ENCODE measurements at places on chromosomes 3 and 15. TPM values are rescaled to one million over a fixed set of nuclear protein-coding genes. Genes with fewer than 3 reads are reported as not detected.

Gene AADAC
- not detected for total RNA-seq

GRCh38 chr15:26873846-26874245 lies 7.0 kb downstream of the GABRA5 start:
- no peak overlapping the region for H3K27ac ChIP-seq
- H3K36me3 ChIP-seq = no peaks in the 10 kb centered on the region
- H3K27me3 ChIP-seq = peaks cover 12% of the 10 kb centered on the region
- no peaks in the 10 kb centered on the region for H3K4me1 ChIP-seq

DNA sequence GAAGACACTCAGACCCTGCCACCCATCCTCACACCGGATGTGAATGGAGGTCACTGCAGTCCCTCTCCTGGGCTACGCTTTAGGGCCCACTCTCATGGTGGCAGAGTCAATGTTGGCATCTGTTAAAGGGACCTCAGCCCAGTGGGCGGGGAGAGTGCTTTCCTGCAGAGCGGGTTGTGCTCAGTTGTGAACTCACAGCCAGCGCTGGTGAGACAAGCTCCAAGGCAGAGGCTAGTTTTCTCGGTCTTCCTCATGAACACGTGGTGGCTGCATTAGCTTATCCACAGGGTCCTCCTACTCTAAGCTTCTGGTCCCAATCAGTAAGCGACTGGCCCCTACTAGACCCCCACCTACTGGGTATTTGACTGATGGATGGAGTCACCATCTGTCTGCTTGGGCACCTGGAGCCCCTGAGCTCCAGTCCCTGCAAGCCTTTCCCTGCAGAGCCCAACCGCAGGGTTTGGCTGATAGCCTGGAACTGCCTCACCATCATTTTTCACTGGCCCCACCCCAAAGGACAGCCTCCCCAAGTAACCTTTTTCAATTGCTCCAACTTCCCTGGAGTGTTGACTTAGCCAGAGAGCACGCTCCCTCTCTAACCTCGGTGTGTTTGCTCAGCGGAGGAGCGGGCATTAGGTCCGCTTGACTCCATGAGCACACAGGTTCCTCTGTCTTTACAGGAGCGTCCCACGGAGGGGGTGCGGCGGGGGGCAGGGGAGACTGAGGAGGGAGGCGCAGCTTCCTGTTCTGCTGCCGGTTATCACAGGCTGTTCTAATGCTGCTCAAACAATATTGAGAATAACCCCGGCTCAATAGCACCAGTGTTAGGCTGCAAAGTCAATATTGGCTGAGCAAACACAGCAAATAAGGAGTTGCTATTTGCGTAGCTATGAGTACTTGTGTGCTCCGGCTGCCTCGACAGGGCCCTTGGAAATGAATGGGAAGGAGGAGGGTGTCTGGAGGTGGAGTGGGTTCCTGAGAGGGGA lies 141.7 kb downstream of the RPLP1 start:
- peaks cover 7% of the 10 kb centered on the region for H3K27me3 ChIP-seq
- H3K4me3 ChIP-seq = no peak overlapping the region
- peaks cover 10% of the 10 kb centered on the region for H3K4me1 ChIP-seq
- H3K27ac ChIP-seq = peak overlapping the region; percentile 9

Gene TEX55
- total RNA-seq = not detected

DNA sequence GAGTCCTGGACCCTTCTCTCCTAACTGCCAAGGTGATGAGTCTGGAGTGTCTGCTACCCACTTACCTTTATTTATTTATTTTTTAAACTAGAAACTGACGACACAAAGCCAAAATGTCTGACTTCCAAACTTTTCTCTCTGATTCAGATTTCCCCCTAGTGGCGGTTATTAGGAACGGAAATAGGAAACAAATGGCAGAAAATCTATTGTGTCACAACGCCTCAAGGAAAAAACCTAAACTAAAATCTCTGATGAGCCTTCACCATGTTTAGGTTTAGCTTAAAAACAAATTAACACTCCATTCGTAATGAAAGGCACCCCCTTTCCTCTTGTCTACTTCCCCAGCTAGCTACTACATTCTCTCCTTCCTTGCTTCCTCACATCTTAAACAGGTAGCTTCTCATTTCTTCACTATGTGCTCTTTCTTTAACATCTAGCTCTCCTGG lies 94.0 kb upstream of the MEX3B start:
- peaks cover 6% of the 10 kb centered on the region for H3K4me1 ChIP-seq
- no peaks in the 10 kb centered on the region for H3K27me3 ChIP-seq
- H3K4me3 ChIP-seq = no peak overlapping the region
- DNase-seq = no peak
- peaks cover 17% of the 10 kb centered on the region for H3K36me3 ChIP-seq

- no peak overlapping the region for H3K27ac ChIP-seq
- peaks cover 32% of the 10 kb centered on the region for H3K36me3 ChIP-seq
- peaks cover 22% of the 10 kb centered on the region for H3K4me1 ChIP-seq
- no peaks in the 10 kb centered on the region for H3K27me3 ChIP-seq
- DNase-seq = no peak
These were observed 19.0 kb downstream of the PCYT1A start for GRCh38 chr3:196268284-196269163.

- H3K36me3 ChIP-seq = peaks cover 30% of the 10 kb centered on the region
- no peak overlapping the region for H3K4me3 ChIP-seq
- H3K27me3 ChIP-seq = no peaks in the 10 kb centered on the region
- peaks cover 28% of the 10 kb centered on the region for H3K4me1 ChIP-seq
- H3K27ac ChIP-seq = no peak overlapping the region
These were observed 107.7 kb downstream of the TCF12 start for GRCh38 chr15:57026016-57026592.

DNA sequence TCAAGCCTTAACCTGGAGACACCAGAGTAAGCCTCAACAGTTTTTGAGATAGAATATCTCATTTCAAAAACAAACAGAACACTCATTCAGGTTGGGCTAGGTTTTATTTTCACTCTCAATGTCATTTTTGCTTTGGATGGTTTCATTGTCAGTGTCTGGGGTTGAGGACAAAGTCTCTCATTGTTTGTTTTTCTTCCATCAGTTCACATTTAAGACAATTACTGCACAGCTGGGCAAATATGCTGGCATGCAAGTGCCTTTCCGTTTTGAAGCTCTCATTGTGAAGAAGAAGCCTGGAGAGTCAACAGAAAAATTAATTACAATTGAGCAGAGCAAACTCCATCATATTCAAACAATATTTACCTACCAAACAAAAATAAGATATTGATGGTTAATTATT lies 1050.0 kb downstream of the TBL1XR1 start:
- no peak for DNase-seq
- no peaks in the 10 kb centered on the region for H3K27me3 ChIP-seq
- no peak overlapping the region for H3K4me3 ChIP-seq

- H3K27me3 ChIP-seq = no peaks in the 10 kb centered on the region
- H3K36me3 ChIP-seq = peaks cover 32% of the 10 kb centered on the region
- H3K27ac ChIP-seq = no peak overlapping the region
- H3K4me3 ChIP-seq = no peak overlapping the region
These were observed 35.6 kb downstream of the PDCD6IP start for GRCh38 chr3:33834096-33834453.

DNA sequence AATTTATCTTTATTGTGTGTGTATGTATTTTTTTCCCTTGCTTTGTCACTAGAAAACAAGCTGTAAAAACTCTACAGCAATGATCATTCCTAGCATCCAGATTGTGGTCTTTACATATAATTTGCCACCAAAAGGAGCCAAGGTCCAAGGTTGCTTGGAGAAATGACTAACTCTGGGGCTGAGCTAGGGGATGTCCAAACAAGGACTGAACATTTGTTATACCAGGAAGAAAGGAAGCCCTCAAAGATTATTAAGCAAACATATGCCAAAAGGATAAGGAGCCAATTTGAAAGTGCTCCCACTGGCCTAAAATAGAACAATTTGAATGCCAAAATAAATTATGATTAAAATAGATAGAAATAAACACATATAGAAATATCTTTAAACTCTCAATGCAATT lies 293.3 kb downstream of the ZIC1 start:
- no peak overlapping the region for H3K27ac ChIP-seq
- no peaks in the 10 kb centered on the region for H3K36me3 ChIP-seq
- no peaks in the 10 kb centered on the region for H3K4me1 ChIP-seq
- no peak overlapping the region for H3K4me3 ChIP-seq

Gene FMN1
- total RNA-seq = 0.14 TPM

DNA sequence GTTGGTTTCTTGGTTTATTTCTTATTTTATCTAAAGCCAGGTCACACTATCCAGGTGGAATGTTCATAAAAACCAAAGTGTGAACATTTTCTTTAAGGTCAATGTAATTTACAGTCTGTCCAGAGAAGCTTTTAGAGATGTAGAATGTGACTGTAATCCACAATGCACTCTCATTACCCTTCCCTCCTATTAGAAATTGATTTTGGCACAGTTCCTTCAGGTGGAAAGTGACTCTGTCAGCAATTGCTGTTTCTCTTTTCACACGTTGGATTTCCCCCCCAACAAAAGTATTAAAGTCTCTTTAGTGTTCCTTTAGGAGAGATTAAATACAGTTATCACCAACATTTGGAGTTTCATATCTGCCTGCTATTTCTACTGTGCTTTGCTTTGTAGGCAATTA lies 31.6 kb upstream of the COPB2 start:
- no peak overlapping the region for H3K4me3 ChIP-seq
- H3K27me3 ChIP-seq = no peaks in the 10 kb centered on the region
- H3K4me1 ChIP-seq = no peaks in the 10 kb centered on the region
- no peak overlapping the region for H3K27ac ChIP-seq
- H3K36me3 ChIP-seq = peaks cover 10% of the 10 kb centered on the region

DNA sequence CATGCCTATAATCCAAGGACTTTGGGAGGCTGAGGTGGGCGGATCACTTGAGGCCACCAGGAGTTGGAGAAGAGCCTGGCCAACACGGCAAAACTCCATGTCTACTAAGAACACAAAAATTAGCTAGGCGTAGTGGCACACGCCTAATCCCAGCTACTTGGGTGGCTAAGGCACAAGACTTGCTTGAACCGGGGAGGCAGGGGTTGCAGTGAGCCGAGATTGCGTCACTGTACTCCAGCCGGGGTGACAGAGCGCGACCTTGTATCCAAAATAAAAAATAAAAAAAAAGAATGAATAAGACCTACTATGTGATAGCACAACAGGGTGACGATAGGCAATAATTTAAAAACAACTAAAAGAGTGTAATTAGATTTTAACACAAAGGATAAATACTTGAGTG lies 3.5 kb downstream of the XRN1 start:
- no peak for DNase-seq
- no peak overlapping the region for H3K27ac ChIP-seq
- H3K4me3 ChIP-seq = no peak overlapping the region
- peaks cover 41% of the 10 kb centered on the region for H3K4me1 ChIP-seq
- H3K27me3 ChIP-seq = no peaks in the 10 kb centered on the region
- H3K36me3 ChIP-seq = peaks cover 31% of the 10 kb centered on the region

- peaks cover 40% of the 10 kb centered on the region for H3K4me1 ChIP-seq
- no peak for DNase-seq
- H3K4me3 ChIP-seq = peak overlapping the region; percentile 61
- peaks cover 1% of the 10 kb centered on the region for H3K36me3 ChIP-seq
- H3K27ac ChIP-seq = no peak overlapping the region
These were observed 59.4 kb downstream of the CLASP2 start for GRCh38 chr3:33658621-33658990.

Gene ZNF501
- 3.6 TPM for total RNA-seq

DNA sequence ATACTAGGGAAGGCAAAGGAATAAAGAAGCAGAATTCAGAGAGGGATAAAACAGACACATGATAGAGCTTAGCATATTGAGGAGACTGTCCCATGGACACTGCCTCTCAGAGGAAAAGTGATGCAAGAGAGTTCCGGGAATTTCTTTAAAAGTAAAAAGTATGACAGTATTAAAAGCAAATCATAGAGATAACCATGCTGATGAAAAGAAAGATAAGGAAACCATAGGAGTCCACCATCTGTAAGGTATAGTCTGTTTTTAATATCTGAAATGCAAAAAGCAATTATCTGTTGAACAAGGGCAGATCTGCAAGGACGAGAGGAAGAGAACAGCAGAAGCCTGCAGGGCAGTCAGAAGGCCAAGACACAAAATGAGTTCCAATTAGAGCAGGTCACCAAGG lies 495.9 kb upstream of the GOLIM4 start:
- H3K4me1 ChIP-seq = no peaks in the 10 kb centered on the region
- no peak overlapping the region for H3K27ac ChIP-seq
- H3K36me3 ChIP-seq = no peaks in the 10 kb centered on the region
- H3K27me3 ChIP-seq = peaks cover 6% of the 10 kb centered on the region
- no peak overlapping the region for H3K4me3 ChIP-seq
- no peak for DNase-seq

- no peaks in the 10 kb centered on the region for H3K36me3 ChIP-seq
- H3K4me1 ChIP-seq = no peaks in the 10 kb centered on the region
- no peak overlapping the region for H3K4me3 ChIP-seq
- no peaks in the 10 kb centered on the region for H3K27me3 ChIP-seq
- no peak overlapping the region for H3K27ac ChIP-seq
- DNase-seq = no peak
These were observed 52.4 kb upstream of the FAM174B start for GRCh38 chr15:92707880-92708551.

- H3K36me3 ChIP-seq = no peaks in the 10 kb centered on the region
- peak overlapping the region; percentile 55 for H3K27ac ChIP-seq
- no peak for DNase-seq
- H3K4me1 ChIP-seq = peaks cover 52% of the 10 kb centered on the region
- H3K27me3 ChIP-seq = no peaks in the 10 kb centered on the region
These were observed 75.8 kb upstream of the LIPC start for GRCh38 chr15:58355973-58356372.

Gene RARB
- total RNA-seq = not detected

Gene PP2D1
- total RNA-seq = not detected

Gene CTXN2
- not detected for total RNA-seq

Gene NUP210
- 127 TPM for total RNA-seq

Gene TMEM207
- not detected for total RNA-seq

DNA sequence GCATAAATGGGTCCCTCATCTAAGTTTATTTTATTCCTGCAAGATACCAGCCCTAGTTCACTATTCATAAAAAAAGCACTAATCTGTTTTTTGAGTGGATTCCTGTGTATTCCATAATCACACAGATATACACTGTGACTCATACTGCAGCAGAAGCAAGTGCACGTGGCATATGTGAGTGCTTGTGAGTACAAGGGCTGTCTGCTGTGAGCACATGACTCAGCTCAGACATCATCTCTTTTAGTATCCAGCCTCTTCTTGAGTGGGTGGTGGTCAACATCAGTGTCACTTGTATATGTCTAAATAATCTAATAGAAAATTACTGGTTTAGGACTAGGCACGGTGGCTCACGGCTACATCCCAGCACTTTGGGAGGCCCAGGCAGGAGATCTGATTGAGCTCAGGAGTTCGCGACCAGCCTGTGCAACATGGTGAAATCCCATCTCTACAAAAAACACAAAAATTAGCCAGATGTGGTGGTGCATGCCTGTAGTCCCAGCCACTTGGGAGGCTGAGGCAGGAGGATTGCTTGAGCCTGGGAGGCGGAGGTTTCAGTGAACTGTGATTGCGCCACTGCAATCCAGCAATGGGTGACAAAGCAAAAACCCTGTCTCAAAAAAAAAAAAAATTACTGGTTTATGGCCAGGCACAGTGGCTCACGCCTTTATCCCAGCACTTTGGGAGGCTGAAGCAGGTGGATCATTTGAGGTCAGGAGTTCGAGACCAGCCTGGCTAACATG lies 49.8 kb downstream of the NIPA2 start:
- H3K36me3 ChIP-seq = no peaks in the 10 kb centered on the region
- no peak overlapping the region for H3K27ac ChIP-seq
- H3K4me1 ChIP-seq = no peaks in the 10 kb centered on the region
- H3K27me3 ChIP-seq = no peaks in the 10 kb centered on the region
- no peak for DNase-seq
- no peak overlapping the region for H3K4me3 ChIP-seq

Gene SIDT1
- 18.0 TPM for total RNA-seq

- peaks cover 39% of the 10 kb centered on the region for H3K4me1 ChIP-seq
- DNase-seq = peak; percentile 47
- H3K4me3 ChIP-seq = peak overlapping the region; percentile 80
- H3K27ac ChIP-seq = peak overlapping the region; percentile 79
- H3K27me3 ChIP-seq = no peaks in the 10 kb centered on the region
These were observed 64.5 kb downstream of the ZNF148 start for GRCh38 chr3:125310623-125311081.
